ENCODE measurements at places on chromosomes 16 and 17.

- H3K4me1 ChIP-seq, result peaks cover 13% of the 10 kb centered on the region
- peaks cover 8% of the 10 kb centered on the region for H3K27me3 ChIP-seq
- no peak overlapping the region for H3K27ac ChIP-seq
- H3K36me3 ChIP-seq, result no peaks in the 10 kb centered on the region
- no peak overlapping the region for H3K4me3 ChIP-seq
- peak; percentile 33 for DNase-seq
Measured at GRCh38 chr17:30336369-30337171, 2.7 kb upstream of the TMIGD1 start.

- no peak overlapping the region for H3K4me3 ChIP-seq
- H3K4me1 ChIP-seq, result peaks cover 15% of the 10 kb centered on the region
- H3K27ac ChIP-seq, result no peak overlapping the region
- DNase-seq, result no peak
- H3K27me3 ChIP-seq, result no peaks in the 10 kb centered on the region
Measured at GRCh38 chr17:57565176-57565575, 179.9 kb downstream of the CCDC182 start.

- H3K4me3 ChIP-seq, result peak overlapping the region; percentile 87
- H3K27me3 ChIP-seq, result no peaks in the 10 kb centered on the region
- peak overlapping the region; percentile 100 for H3K27ac ChIP-seq
- H3K4me1 ChIP-seq, result peaks cover 29% of the 10 kb centered on the region
Measured at GRCh38 chr17:18182978-18183333, 672 bp upstream of the ALKBH5 start.

DNA sequence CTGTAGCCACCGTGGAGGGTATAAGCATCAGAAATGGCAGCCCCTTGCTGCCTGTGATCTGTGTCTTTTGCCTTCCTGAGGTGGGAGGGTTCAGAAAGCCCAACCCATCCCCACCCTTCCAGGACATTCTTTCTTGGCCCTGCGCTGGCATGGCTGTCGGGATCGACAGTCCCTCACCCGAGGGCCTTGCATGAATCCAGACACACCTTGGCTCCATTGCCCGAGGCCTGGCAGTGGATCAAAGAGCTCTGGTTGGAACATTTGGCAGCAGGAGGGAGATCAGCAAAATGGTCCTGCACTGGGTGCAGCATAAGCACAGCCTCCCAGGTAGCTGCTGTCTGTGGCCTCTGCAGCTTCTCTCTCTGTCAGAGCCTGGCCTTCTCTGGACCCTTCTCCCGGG lies 246.6 kb upstream of the MAF start:
- no peak overlapping the region for H3K4me3 ChIP-seq
- H3K36me3 ChIP-seq, result no peaks in the 10 kb centered on the region
- H3K27ac ChIP-seq, result no peak overlapping the region

DNA sequence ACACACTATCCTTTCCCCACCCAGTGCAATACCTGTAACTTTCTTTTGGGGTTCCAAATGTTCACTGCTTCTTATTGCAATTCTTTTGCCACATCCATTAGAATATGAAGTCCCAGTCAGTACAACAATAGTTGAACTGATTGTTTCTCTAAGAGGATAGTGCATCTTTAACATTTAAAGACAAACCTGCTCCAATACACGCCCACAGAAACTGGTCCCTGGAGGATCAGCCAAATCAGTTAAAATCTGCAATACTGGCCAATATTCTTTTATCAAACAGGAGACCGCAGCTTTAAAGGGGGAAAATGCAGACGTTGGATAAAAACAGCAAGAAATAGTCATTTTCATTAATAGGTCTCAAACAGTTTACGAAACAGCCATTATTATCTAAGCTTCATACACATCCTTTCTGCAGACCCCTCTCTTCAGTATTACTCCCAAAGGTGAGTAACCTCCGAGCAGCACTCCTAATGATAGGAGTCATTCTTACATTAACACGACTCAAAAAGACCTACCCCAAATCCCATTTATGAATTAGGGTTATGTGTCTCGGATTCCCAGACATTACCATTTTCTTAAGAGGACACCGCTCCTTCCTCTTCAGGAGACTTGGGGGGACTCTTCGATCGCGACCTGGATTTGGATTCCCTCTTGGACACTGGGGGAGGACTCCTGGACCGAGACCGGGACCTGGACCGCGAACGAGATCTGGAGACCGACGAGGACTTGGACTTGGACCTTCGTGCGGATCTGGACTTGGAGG lies 1.4 kb downstream of the SRSF2 start:
- peak overlapping the region; percentile 98 for H3K27ac ChIP-seq
- peak overlapping the region; percentile 91 for H3K4me3 ChIP-seq
- H3K27me3 ChIP-seq, result no peaks in the 10 kb centered on the region
- peaks cover 31% of the 10 kb centered on the region for H3K4me1 ChIP-seq

- H3K36me3 ChIP-seq, result peaks cover 2% of the 10 kb centered on the region
- peak overlapping the region; percentile 99 for H3K27ac ChIP-seq
- peaks cover 63% of the 10 kb centered on the region for H3K27me3 ChIP-seq
- H3K4me3 ChIP-seq, result peak overlapping the region; percentile 92
- peaks cover 44% of the 10 kb centered on the region for H3K4me1 ChIP-seq
Measured at GRCh38 chr17:48541577-48542113, 3.3 kb downstream of the HOXB2 start.

GRCh38 chr17:43900858-43901754 lies 6.2 kb downstream of the MPP2 start:
- peaks cover 76% of the 10 kb centered on the region for H3K27me3 ChIP-seq
- no peak for DNase-seq
- peak overlapping the region; percentile 75 for H3K4me3 ChIP-seq
- H3K36me3 ChIP-seq, result peaks cover 1% of the 10 kb centered on the region
- H3K4me1 ChIP-seq, result peaks cover 14% of the 10 kb centered on the region
- H3K27ac ChIP-seq, result no peak overlapping the region

GRCh38 chr17:5118219-5118618 lies 2.4 kb downstream of the USP6 start:
- no peak overlapping the region for H3K4me3 ChIP-seq
- peaks cover 18% of the 10 kb centered on the region for H3K36me3 ChIP-seq
- no peak for DNase-seq
- H3K27ac ChIP-seq, result no peak overlapping the region

DNA sequence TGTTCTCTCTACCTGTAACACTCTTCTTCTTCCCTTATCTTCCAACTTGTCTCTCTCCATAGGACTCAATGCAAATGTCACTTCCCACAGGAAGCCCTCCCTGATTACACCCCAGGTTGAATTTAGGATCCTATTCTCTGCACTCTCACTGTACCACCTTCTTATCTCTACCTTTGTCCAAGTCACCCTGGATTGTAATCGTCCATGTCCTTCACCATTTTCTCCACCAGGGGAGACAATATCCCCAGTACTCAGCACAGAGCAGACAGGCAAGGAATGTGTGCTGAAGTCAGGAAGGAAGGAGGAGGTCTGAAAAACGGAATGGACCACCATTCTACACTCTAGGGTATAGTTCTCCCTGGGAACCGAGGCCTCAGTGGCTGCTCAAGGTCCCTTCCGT lies 14.2 kb downstream of the C16orf82 start:
- H3K36me3 ChIP-seq, result peaks cover 3% of the 10 kb centered on the region
- no peak for DNase-seq
- H3K4me1 ChIP-seq, result no peaks in the 10 kb centered on the region
- H3K27ac ChIP-seq, result no peak overlapping the region
- H3K4me3 ChIP-seq, result no peak overlapping the region

GRCh38 chr16:13105427-13105826 lies 204.0 kb downstream of the SHISA9 start:
- H3K27ac ChIP-seq, result no peak overlapping the region
- H3K4me3 ChIP-seq, result no peak overlapping the region
- no peaks in the 10 kb centered on the region for H3K27me3 ChIP-seq
- H3K36me3 ChIP-seq, result no peaks in the 10 kb centered on the region
- no peak for DNase-seq
- no peaks in the 10 kb centered on the region for H3K4me1 ChIP-seq

DNA sequence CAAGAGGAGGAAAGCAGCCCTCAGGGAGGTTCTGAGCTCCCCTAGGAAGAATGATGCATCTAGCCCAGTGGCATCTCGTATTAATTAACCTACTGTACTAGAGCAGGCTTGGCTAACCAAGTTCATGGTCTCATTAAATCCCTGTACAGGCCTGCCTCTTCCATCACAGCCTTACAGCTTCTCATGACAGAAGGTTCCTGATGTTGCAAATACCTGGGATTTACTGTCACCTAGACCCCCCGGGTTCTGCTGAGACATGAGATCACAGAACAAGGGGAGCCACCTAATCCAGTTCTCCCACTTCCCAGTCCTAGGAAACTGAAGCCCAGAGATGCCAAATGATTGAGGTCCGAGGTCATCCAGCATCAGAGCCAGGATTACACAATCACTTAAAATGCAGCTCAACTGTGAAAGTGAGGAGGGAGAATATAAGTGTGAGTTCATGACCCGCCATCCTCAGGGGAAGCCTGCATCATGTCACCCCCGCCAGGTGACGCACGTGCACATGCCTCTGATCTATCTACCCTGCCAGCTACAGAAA lies 23.9 kb downstream of the ACLY start:
- DNase-seq, result no peak
- H3K4me3 ChIP-seq, result no peak overlapping the region
- H3K36me3 ChIP-seq, result peaks cover 59% of the 10 kb centered on the region
- no peaks in the 10 kb centered on the region for H3K27me3 ChIP-seq

GRCh38 chr16:27564224-27564623 lies 14.3 kb downstream of the KATNIP start:
- peaks cover 13% of the 10 kb centered on the region for H3K4me1 ChIP-seq
- no peak for DNase-seq
- H3K27ac ChIP-seq, result no peak overlapping the region
- no peak overlapping the region for H3K4me3 ChIP-seq

DNA sequence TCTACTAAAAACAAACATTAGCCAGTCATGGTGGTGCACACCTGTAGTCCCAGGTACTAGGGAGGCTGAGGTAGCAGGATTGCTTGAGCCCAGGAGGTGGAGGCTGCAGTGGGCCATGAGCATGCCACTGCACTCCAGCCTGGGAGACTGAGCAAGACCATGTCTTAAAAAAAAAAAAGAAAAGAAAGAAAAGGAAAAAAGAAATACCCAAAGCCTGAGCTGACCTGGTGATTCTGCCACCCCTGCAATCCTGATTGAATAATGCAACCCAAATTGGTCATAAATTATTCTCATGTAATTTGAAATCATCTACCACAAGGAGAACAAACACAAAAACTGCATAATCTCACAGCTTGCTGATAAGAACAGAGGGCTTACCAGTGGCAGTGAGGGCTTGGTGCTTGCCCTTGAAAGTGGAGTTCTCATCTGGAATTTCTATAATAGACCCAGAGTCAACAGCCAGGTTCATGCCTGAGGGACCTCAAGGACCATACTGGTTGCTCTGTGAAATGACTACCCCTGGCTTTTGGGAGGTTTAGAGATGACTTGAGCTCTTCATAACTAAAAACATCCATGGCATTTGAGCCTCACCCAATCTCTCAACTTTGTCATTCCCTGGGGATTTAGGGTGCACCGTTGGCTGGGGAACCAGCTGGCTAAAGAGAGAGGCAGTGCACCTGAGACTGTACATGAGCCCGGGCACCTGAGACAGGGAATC lies 35.4 kb upstream of the TMC5 start:
- peaks cover 16% of the 10 kb centered on the region for H3K4me1 ChIP-seq
- DNase-seq, result no peak
- no peaks in the 10 kb centered on the region for H3K36me3 ChIP-seq

- peaks cover 4% of the 10 kb centered on the region for H3K27me3 ChIP-seq
- H3K27ac ChIP-seq, result no peak overlapping the region
- H3K4me1 ChIP-seq, result peaks cover 7% of the 10 kb centered on the region
- H3K4me3 ChIP-seq, result no peak overlapping the region
- H3K36me3 ChIP-seq, result no peaks in the 10 kb centered on the region
Measured at GRCh38 chr17:6476810-6477179, 32.5 kb downstream of the PIMREG start.

DNA sequence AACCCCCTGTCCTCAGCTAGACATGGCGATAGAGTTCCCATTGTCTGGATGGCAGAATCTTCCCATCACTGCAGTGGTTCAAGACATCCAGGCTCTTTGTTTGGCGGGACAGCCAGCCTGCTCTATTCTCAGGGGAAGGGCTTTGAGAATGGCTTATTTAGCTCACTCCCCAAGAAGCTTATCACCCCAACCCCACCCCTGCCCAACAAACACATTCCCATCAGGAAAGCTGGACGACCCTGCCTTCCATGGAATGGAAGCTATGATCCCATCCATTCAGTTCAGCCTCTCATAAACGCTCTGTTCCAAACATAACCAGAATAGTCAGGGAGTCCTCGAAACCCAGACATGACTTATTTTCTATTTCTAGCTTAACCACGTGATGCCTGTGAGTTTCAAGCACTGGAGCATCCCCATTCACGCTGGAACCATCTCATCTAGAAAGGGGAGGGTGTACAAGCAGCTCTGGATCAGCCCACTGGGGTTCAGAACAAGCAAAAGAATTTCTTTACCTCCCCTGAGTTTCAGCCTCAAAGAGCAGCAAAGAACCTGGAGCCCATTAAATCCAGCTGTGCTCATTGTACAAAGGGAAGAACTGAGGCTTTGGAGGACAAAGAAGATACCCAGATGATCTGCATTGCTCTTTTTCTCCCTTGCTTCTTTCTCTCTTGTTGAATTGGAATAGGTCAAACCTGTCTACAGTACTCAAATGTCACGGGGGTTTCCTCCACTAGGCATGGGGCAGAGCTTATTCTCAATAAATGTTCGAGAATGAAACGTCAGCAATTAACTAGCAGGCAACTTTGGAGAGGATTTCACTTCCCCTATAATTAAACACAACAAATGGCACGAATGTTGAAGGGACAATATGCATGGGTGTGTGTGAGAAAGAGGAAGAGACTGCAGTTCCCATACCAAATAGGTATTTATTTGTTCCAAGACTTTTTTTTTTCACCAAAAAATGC lies 93.1 kb downstream of the XYLT1 start:
- peak overlapping the region; percentile 76 for H3K4me3 ChIP-seq
- H3K4me1 ChIP-seq, result peaks cover 58% of the 10 kb centered on the region
- DNase-seq, result peak; percentile 74
- H3K36me3 ChIP-seq, result peaks cover 4% of the 10 kb centered on the region
- no peaks in the 10 kb centered on the region for H3K27me3 ChIP-seq

DNA sequence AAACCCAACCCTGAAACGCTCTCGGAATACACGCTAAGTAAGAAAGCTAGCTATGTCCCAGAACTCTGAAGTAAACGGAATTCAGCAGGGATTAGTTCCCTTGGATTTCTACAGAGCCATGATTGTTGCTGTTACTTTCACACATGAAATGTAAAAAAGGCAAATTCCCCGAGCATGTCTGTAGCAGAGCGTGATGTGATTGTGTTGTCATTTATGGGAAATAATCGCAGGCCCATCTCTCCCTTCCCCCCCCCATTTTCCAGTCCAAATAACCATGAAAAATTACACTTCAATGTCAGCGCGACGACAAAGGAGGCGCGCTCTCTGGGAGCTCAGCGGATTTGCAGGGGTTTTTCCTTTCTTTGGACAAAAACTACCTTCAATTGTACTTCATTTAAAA lies 209.0 kb downstream of the ZFHX3 start:
- H3K4me1 ChIP-seq, result peaks cover 14% of the 10 kb centered on the region
- H3K27me3 ChIP-seq, result peaks cover 4% of the 10 kb centered on the region
- no peak for DNase-seq
- no peak overlapping the region for H3K4me3 ChIP-seq

Measured in stimulated activated naive B cell treated with anti-CD40 and anti-IgM and Interleukin-4, amounts not matched to agents 10 μg/mL and 1 μg/mL and 100 μg/mL, for 72 hours (primary cell).